Activated CD4-positive, alpha-beta memory T cell treated with anti-CD3 and anti-CD28 coated beads, Interleukin-2, amount 10 ng/mL, durations not matched to agents 7 days and 5 days (primary cell): ENCODE measurements at places on chromosomes 7 and 10. TPM values are rescaled to one million over a fixed set of nuclear protein-coding genes. Genes with fewer than 3 reads are reported as not detected.
A peak's percentile ranks its signal among the peaks of the same experiment; 100 is the strongest.

DNA sequence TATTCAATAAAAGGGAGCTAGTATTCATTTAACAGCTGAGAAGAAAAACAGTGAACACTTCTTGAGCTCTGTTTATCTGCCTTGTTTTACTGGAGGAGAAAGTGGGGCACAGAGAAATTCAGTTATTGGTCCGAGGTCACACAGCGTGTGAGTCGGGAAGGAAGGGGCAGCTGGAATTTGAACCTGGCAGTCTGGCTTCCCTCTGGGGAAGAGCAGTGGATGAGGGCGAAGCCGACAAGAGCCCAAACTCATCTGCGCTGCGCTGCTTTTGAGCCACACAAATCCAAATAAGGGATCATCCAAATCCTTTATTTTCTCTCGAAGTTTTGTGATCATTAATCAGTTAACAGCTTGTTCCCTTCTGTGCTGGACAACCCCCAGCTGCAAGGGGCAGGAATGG, 23.7 kb upstream of the PFKFB3 start:
- no peak overlapping the region for H3K27ac ChIP-seq
- no peak overlapping the region for H3K4me3 ChIP-seq
- no peaks in the 10 kb centered on the region for H3K36me3 ChIP-seq
- H3K4me1 ChIP-seq = peaks cover 23% of the 10 kb centered on the region
- DNase-seq = no peak
- no peaks in the 10 kb centered on the region for H3K27me3 ChIP-seq

DNA sequence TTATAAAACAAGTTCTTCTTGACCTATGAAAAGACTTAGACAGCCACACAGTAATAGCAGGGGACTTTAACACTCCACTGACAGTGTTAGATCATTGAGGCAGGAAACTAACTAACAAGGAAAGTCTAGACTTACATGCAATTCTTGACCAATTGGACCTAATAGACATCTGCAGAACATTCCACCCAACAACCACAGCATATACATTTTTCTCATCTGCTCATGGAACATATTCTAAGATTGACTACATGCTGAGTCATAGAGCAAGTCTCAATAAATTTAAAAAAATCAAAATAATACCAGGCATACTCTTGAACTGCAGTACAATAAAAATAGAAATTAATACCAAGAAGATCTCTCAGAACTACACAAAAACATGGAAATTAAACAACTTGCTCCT, 219.5 kb upstream of the HPS1 start:
- H3K27me3 ChIP-seq = peaks cover 27% of the 10 kb centered on the region
- no peak overlapping the region for H3K27ac ChIP-seq
- DNase-seq = no peak
- H3K36me3 ChIP-seq = no peaks in the 10 kb centered on the region
- no peak overlapping the region for H3K4me3 ChIP-seq

DNA sequence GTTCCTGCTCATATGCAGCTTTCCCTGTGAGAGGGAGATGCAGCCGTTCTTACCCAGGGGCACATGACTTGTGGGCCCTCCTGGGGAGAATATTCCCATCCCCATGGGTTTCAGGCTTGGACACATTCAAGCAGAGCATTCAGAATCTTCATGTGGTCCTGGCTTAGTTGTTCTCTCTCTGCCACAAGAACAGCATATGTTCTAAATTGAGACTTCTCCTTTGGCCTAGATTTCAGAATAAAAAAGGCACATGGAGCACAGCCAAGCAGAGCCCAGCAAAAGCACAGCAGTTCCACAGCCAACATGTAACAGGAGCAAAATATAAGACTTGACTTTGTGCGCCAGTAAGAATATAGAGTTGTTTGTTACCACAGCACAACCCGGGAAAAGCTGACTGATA, 306.4 kb upstream of the MYO3A start:
- H3K27ac ChIP-seq = no peak overlapping the region
- H3K36me3 ChIP-seq = no peaks in the 10 kb centered on the region
- H3K4me1 ChIP-seq = no peaks in the 10 kb centered on the region

GRCh38 chr10:27513451-27514191, 9.5 kb downstream of the RAB18 start:
- peak overlapping the region; percentile 86 for H3K27ac ChIP-seq
- peaks cover 42% of the 10 kb centered on the region for H3K4me1 ChIP-seq
- H3K36me3 ChIP-seq = peaks cover 57% of the 10 kb centered on the region
- H3K27me3 ChIP-seq = no peaks in the 10 kb centered on the region
- peak; percentile 19 for DNase-seq

DNA sequence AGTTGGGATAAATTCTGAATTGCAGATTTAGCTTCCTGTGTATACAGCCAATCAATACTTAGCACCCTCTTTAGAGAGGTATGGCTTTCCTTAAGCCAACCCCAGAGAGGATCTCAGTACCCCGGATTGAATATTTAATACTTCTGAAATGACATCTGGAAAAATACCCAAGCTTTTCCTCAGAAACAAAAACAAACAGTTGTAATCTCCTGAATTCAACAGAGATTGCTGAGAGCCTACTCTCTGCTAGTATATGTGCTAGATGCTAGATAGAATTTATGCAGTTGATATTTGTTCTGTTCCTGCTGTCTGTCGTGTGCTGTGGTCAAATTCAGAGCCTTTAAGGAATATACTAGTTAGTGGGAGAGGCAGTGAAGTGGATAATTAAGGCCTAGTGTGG, 21.1 kb downstream of the STARD3NL start:
- peaks cover 1% of the 10 kb centered on the region for H3K4me1 ChIP-seq
- no peak for DNase-seq
- H3K4me3 ChIP-seq = no peak overlapping the region
- H3K36me3 ChIP-seq = peaks cover 12% of the 10 kb centered on the region
- H3K27ac ChIP-seq = no peak overlapping the region
- H3K27me3 ChIP-seq = no peaks in the 10 kb centered on the region

DNA sequence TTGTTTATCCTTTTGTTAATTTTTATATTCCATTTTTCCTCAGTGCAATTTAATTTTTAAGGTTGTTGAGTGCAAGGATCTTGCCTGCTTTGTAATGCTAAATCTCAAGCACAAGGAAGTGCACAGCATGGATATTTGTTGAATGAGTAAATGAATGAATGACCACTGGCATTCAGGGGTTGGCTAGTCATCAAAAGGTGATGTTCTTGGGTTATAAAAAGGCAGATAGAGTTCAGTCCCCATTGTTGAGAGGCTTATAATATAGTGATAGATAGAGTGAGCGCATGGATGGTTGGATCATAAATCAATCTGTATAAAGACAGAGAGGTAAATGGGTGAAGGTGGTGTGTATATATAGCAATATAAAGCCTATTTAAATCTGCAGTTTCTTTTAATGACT, 193.2 kb upstream of the KLF6 start:
- peaks cover 1% of the 10 kb centered on the region for H3K27me3 ChIP-seq
- no peak overlapping the region for H3K27ac ChIP-seq
- H3K4me1 ChIP-seq = peaks cover 53% of the 10 kb centered on the region
- peaks cover 34% of the 10 kb centered on the region for H3K36me3 ChIP-seq
- DNase-seq = no peak

DNA sequence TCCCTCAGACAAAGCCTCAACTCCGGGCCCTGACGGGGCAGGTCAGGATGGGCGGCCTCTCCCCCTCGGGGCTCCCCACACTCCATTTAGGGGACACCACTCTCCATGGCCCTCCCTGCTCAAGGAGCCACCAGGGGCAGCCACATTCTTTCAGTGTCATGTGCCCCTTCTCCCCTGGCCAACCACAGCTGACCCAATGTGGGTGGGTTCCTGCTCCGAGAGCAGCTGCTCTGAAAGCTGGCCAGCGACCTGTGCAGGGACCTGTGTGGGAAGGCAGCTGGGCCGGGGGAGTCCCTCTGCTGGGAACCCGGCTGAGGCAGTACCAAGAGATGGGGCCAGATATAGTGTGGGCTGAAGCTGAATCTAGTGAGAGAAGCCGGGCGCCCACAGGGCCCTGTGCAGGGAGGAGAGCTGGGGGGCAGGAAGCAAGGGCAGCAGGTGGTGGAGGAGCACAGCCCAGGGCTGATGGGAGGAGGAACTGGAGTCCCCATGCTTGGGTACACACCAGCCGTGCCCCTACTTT, 40.6 kb upstream of the NPFFR1 start:
- no peaks in the 10 kb centered on the region for H3K27me3 ChIP-seq
- no peak overlapping the region for H3K27ac ChIP-seq

DNA sequence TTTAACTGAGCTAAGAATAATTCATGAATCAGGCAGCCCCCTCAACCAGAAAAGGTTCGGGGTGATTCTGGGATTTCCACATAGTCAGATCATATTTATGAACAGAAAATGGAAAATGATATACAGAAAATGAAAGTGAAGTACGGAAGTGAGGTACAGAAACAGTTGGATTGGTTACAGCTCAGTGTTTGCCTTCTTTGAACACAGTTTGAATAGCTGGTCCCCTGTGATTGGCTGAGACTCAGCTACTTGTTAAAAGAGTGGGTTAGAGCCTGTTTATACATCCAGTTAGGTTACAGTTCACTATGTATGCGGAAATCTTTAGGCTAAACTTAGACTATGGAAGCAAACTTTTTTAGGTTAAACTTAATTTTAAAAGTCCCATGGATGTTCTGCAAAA, 511.7 kb downstream of the PLXDC2 start:
- H3K4me1 ChIP-seq = no peaks in the 10 kb centered on the region
- no peak overlapping the region for H3K4me3 ChIP-seq
- DNase-seq = no peak
- no peak overlapping the region for H3K27ac ChIP-seq
- no peaks in the 10 kb centered on the region for H3K36me3 ChIP-seq
- no peaks in the 10 kb centered on the region for H3K27me3 ChIP-seq

- no peak overlapping the region for H3K27ac ChIP-seq
- H3K27me3 ChIP-seq = peaks cover 4% of the 10 kb centered on the region
- peaks cover 10% of the 10 kb centered on the region for H3K4me1 ChIP-seq
- no peak overlapping the region for H3K4me3 ChIP-seq
- peaks cover 10% of the 10 kb centered on the region for H3K36me3 ChIP-seq
These were observed 3.4 kb upstream of the MIOS start for GRCh38 chr7:7563269-7563668.

The UPK3BL2 gene
- total RNA-seq = 13.2 TPM

The OR6V1 gene
- total RNA-seq = not detected

The GATA3 gene
- 112 TPM for total RNA-seq

The MASTL gene
- 38.0 TPM for total RNA-seq
